ENCODE measurements at places on chromosomes 6 and 20.

DNA sequence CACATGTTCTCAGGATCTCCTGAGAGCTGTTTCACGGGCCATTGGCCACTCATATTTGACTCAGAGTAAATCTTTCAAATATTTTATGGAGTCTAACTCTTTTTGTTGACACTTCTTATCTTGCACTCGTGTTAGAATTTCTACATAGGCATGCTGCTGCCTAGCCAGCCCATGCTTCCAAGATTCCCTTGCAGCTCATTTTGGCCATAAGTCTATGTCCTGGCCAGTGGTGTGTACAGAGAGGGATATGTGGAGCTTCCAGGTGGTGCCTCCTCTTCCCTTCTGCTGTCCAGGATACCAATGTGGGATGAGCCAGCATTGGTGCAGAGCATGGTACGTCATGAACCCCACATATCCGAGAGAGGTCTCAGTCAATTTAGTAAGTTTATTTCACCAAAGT is 522.6 kb downstream of the QKI start:
- DNase-seq: no peak

GRCh38 chr6:88958842-88959241 is 4.6 kb downstream of the RNGTT start:
- no peak for DNase-seq

- no peak for DNase-seq
Measured at GRCh38 chr6:42163981-42164380, 9.2 kb upstream of the GUCA1A start.

DNA sequence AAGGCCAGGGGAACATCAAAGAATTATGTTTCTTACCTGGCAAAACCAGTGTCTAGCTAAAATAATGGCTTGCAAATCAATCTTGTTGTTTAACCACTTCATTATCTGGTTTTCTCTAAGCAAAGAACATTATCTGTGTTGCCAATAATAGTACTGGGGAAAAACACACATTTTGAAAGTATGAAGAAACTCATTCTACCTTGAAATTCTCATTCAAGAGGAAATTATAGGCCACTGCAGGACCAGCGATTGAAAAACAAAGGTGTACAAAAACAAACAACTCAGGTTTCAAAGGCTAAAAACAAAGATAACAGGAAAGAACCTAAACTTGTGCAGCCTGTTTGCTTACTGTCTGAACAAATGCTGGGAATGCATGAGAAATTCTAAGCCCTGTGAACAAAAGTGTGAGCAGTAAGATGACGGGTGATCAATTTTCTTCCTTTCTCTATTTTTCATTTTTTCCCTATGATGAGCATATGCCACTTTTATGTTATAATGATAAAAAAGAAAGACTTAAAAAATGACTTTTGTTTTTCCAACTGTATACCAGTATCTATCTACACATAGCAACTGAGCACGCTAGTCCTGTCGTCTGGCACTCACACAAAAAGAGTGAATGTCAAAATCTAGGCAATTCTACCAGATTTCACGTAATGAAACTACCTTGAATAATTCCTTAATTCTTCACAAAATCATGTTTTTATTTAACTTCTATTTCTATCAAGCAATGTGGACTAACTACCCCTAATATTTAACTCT is 117.9 kb downstream of the SGK1 start:
- no peak for DNase-seq

DNA sequence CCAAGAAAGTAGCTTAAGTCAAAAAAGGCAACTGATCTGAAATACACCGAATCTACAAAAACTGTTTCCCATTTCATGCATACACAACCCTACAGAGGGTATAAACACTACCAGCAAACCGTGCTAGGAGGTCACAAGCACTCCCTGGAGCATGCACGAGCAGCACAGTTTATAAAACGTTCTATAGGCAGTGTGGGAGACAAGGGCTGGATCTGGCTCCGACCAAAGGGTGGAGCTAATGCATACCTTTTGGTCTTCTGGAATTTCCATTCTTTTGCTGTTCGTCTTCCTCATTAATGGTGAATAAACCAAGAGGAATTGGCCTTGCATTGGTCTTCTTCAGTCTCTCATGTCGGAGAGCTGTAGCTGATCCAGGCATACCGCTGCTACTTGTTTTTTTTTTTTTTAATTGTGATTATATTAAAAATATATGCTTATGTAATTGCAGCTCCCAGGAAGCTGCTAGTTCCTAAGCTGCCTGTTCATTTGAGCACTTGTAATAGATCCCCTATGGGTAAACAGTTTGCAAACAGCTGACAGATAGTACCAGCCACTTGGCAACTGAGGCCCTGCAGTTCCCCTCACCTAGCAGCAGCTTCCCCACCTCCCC is 24.5 kb downstream of the MAP7 start:
- DNase-seq: no peak

DNA sequence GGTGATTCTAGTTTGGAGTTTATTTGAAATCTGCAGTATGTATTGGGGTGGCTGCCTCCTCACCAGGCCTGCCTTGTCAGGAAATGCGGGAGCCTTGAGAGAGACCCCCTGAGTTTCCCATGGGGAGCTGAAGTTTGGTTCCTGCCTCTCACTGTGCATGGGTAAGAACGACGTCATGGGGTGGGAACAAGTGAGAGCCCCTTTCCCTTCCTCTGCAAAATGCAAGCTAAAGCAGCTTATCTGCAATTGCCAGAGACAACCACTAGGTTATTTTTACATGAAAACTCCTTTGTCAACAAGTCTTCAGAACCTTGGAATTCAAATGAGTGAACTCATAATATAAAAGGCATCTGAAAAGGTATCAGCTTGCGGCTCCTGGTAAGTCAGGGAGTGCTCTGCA is 58.4 kb downstream of the TMEM170B start:
- no peak for DNase-seq

GRCh38 chr6:116667623-116668022 is 943 bp downstream of the ZUP1 start:
- no peak for DNase-seq

- no peak for DNase-seq
Measured at GRCh38 chr6:165566088-165566828, 96.8 kb downstream of the PDE10A start.

DNA sequence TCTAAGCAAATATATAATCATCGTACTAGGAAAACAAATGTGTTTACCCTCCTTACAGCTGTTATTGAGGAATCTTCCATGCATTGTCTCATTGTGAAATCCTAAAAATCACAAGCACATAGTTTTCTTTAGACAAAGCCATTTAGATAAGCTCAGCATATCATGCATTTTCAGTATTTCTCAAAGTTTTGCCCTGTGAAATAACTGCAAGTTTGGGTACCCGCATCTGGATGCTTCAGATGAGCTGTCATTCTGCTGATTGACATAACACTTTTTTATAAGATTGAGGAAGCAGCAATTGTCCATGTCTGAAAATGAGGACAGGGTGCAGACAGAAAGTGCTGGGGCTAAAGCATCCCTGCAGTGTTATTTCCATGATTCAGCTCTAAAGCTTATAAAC is 96.2 kb downstream of the IYD start:
- no peak for DNase-seq

GRCh38 chr20:2656471-2657117 is 4.2 kb downstream of the NOP56 start:
- no peak for DNase-seq

- DNase-seq: no peak
Measured at GRCh38 chr20:40902661-40903060, 126.0 kb upstream of the TOP1 start.

GRCh38 chr6:138722425-138723371 is 50.9 kb upstream of the CCDC28A start:
- DNase-seq: no peak

DNA sequence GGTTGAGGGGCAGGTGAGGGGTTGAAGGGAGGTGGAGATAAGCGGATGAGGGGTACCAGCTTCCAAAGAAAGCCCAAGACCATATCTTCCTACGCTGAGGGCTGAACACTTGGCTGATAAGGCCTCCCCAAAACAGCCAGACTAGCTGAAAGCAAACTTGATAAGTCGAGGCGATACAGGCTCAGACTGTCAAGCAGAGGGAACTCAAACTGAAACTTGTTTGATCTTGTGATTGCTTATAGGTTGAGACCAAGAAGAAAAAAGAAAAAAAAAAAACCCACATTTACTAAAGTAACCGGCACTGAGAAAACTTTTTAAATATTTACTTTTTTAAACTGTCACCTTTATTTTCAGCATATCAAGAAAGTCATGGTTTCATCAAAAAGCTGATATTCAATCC is 73.6 kb downstream of the TRERF1 start:
- DNase-seq: no peak

DNA sequence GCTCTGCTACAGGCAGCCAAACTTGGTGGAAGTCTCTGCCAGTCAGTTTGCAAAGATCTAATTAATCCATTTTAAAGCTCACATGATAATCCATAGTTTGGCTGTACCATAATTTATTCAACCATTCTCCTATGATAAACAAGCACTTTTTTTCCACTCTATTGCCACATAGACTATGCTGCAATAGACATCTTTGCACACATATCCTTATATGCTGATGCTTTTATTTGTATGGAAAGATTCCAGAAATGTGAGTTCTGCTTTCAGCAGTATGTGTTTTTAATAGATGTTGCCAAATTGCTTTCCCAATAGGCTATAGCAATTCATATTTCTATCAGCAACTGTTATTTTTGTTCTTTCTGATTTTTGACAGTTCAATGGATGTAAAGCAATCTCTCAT is 628.0 kb downstream of the KIF16B start:
- DNase-seq: no peak

GRCh38 chr6:143652841-143653331 is 24.9 kb upstream of the PHACTR2 start:
- DNase-seq: no peak

- no peak for DNase-seq
Measured at GRCh38 chr6:72740135-72740534, 118.3 kb downstream of the KCNQ5 start.

DNA sequence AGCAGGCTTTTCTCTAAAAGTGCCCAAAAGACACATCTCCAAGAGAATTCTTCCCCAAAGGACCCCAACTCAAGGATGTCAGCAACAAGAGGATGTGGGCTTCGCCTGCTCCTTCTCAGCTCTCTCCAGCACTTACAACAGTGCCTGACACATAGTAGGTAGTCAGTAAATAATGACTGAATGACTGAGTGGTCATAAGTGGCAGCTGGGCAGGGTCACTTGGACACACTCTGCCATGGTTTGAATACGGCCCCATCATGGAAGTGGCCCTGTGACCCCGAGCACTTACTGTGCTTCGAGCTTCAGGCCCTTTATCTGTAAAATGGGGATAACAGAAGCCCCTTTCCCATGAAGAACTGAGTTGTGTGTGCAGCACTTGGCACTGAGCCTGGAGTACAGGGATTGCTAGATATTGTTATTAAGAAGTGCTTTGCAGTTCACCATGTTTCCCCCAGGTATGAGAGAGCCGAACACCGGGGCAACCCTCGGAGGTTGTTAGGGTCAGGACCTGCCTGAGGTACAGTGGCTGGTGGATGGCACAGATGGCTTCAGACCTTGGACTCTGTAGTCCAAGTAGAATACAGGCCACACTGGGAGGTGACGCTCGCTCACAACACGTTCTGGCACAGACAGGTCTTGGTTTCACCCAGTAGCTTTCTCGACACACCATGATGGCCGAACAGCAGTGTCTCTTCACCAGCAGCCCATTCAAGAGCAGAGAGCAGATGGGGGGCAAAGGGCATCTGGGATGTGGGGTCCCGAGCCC is 56.0 kb downstream of the NOL4L start:
- no peak for DNase-seq
